ENCODE measurements at places on chromosomes 4 and X.

- DNase-seq: no peak
Observed at GRCh38 chrX:39981946-39982345, 115.8 kb downstream of the BCOR start.

GRCh38 chrX:135421932-135422809 lies at the start of gene SMIM10L2A:
Gene SMIM10L2A, plus strand, starts transcription at chrX:135421944. Its CDS starts 188 bp downstream, at chrX:135422132.
- no peak for DNase-seq

GRCh38 chr4:78308517-78308916 lies 243.1 kb upstream of the ANXA3 start:
- no peak for DNase-seq

DNA sequence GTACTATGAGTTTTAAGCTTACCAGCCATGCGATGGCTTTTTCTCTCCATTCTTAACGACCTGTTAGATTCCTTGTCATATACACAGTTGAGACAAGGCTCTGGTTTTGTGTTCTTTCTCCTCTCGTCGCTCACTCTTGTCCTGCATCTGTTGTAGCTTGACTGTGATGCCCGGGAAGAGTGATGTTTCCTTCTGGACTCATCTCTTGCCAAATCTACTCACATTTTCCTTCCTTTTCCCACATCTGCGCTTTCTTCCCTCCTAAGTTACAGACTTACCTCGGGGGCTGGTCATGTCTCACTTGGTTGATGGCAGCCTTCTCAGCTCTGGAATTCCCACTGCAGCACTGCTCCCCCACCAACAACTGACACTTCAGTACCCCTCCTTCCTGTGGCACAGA lies 4.8 kb upstream of the MAP7D3 start:
- DNase-seq: no peak

GRCh38 chrX:41761702-41762101 lies 37.7 kb downstream of the GPR82 start:
- DNase-seq: no peak

DNA sequence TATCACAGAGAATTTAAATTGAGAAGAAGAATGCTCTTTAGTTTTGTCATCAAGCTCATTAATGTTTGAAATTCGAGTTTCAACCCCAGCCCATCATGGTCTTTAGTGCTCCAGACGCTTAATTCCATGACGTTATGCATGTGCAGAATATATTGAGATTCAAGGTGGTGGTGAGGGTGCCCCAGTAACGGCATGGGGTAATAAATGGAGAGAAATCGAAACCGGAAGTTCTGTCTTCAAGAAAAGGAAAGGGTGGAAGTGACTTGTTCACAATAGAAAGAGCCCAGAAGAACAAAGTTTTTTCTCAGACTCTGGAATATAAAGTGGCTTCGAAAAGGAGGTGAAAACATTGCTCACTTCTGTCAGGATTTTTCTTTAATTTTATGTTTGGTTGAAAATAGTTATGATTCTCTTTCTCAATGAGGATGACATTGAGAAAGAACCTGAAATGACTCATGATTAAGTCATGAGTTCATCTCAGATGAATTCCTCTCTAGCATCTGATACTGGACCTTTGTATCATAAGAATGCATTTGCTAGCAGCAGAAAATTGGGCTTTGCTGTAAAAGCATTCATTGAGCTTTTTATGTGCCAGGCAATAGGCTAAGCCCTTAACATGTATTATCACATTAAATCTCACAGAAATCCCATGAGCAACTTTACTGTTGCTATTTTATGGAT lies 779 bp upstream of the DDX60L start:
- no peak for DNase-seq

GRCh38 chr4:113901994-113902787 lies 77.3 kb downstream of the ARSJ start:
- peak; percentile 33 for DNase-seq

DNA sequence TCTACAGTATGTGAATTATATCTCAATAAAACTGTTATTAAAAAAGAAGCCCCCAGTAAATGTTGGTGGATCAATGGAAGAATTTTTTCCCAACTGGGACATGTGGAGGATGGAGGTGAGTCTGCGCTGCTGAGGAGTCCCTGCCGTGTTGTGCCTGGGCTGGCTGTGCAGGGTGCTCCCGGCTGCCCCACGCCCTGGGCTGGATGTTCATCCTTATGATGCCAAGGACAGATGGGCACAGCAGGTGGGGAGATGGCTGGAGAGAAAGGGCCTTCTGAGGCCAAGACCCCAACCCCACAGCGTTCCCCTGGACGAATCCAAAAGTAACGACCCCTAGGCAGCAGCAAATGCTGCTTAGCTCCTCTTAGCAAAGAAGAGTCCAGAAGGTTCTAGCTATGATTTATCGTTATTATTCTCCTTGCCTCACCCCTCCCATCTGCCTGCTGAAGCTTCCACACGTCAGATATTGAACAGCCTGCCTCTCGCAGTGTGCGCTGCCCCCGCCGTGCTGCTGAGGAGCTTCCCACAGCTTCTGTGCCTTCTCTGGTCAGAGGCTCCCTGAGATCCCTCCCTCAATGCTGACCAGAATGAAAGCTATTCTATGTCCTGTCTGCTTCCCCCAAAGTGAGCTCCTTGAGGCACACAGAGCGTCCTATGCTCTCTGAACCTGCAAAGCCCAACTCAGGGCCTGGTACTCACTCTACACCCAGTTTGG lies 26.5 kb downstream of the HMX1 start:
- DNase-seq: no peak

DNA sequence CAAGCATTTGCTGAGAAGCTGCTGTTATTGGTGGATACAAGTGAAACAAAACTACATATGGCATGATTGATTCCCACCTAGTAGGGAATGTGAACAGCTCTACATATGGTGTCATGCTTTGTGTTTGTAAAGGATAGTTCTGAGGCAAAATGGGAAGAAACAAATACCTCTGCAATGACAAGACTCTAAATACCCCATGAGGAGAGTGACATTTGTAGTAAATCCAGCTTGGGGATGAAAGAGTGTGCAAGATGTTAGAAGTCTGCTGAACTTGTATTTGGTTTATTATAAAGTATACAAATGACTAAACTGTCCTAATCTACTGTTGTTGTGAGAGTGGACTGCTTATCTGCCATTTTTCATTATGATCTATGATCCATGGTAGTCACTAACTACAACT lies 120.8 kb upstream of the HS3ST1 start:
- no peak for DNase-seq

- no peak for DNase-seq
Observed at GRCh38 chrX:116345958-116346357, 90.4 kb upstream of the SLC6A14 start.

DNA sequence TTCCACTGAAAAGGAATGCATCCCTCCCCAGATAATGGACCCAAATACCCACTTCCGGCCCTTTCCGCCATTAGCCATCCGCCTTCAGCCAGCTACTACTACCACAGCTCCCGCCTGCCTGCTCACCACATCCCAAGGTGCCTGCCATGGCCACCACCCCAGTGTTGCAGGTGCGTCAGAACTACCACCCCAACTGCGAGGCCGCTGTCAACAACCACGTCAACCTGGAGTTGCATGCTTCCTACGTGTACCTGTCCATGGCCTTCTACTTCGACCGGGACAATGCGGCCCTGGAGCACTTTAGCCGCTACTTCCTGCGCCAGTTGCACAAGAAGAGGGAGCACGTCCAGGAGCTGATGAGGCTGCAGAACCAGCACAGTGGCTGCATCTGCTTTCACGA lies 92.2 kb downstream of the PRRG1 start:
- DNase-seq: no peak

DNA sequence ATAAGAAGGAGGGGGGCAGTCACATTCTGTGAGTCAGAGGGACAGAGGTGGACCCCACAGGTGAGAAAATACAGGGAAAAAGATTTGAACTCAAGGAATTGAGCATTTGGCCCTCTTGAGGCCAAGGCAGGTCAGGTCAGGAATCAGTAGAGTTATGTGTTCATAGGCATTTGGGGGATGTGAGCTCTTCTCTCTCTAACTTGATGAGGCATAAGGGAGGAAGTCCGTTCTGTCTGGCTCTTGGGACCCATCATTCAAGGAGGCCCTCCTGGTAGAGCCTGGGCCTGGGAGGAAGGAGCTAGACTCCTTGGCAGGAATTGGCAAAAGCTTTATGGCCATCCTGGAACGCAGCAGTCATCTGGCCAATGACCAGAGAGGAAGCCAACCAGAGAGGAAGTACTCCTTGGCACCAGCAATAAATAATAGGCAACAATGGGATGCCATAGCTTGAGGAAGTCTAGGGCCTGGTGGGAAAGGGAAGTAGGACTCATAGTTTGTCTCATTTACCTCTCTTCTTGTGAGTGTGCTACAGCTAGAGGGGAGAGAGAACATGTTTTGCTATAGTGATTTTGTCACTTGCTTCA lies 53.0 kb downstream of the MSN start:
- DNase-seq: no peak

- DNase-seq: no peak
Observed at GRCh38 chr4:74583089-74583700, 138.3 kb downstream of the AREG start.

- DNase-seq: no peak
Observed at GRCh38 chr4:160808174-160808573, 1355.6 kb downstream of the FSTL5 start.

DNA sequence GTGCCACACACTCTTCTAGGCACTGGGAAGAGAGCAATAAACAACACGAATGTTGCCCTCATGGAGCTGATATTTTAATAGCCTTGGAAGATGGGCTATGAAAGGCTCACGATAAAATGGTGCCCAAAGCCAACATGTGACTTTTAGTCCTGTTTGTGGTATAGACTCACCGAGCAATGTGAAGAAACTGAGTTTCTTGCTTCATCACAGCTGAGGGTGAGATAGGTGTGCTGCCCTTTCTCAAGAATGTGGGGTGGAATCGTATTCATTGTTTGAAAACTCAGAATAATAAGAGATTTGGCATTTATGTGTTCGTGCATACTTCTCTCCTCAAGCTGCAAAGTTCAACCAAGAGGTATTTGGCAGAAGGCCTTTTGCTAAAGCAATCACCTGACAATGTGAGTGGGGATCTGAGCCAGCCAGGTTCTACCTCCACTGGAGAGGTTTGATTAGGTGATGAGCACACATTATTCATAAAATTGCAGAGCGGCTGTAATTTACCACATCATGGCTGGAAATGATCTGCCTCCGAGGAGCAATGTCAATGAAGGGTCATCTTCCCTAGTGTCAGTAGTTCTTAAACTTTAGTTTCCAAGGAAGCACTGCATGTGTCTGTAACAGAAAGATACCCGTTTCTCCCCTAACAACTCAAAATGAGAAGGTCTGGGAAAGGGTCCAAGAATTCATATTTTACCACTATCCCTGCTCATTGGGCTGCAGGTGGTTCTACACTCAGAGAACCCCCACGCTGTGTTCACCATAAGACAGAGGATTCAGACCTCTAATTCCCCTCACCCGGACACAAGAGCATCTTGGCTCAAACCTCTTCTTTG lies 41.9 kb upstream of the CBR4 start:
- no peak for DNase-seq

DNA sequence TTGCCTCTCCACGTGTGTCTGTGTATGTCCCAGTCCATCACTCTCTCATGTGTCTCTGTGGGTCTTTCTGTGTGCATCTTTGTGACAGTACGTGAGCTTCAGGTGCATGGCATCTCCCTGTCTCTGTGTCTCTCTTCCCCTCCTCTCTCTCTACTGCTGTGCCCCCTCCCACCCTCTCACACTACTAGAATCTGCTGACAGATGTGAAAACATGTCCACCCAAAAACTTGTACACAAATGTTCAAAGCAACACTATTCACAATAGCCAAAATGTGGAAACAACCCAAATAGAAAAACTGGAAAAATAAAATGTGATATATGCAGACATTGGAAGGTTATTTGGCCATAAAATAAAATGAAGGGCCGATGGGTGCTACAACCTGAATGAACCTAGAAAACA lies 10.0 kb downstream of the EVC start:
- DNase-seq: no peak

GRCh38 chr4:19888587-19888986 lies 363.1 kb upstream of the SLIT2 start:
- no peak for DNase-seq

GRCh38 chrX:51487960-51488267 lies 8.5 kb downstream of the NUDT11 start:
- no peak for DNase-seq

- DNase-seq: no peak
Observed at GRCh38 chr4:85459736-85460135, 15.2 kb upstream of the ARHGAP24 start.

DNA sequence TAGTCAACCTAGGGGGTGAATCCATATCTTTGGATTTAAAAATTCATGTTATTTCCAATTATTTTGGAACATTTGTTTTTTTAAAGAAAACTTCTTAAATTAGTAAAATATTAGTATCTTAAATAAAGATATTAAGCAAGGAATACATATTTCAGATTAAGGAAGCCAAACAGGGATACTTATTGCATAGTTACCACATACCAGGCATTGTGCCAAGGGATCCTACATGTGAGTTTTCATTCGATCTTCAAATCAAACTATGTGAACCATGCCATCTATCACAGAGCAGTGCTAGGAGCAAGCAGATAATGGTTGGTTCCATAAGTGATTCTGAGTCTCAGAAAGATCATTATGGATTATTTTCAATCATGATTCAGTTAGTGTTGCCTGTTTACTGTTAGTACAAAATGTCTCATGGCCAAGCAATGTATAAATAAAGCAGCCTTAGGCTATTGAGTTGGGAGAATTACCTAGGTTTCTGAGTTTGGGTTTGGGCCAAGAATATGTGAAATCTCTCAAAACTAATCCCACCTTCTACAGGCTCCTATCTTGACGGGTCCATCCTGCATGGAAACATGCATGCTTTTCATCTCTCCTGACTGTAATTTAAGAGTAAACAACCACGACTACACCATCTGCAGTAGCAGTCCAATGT lies 176.7 kb downstream of the NPFFR2 start:
- DNase-seq: no peak

GRCh38 chrX:48694776-48695533 lies 1.6 kb upstream of the SUV39H1 start:
- no peak for DNase-seq

DNA sequence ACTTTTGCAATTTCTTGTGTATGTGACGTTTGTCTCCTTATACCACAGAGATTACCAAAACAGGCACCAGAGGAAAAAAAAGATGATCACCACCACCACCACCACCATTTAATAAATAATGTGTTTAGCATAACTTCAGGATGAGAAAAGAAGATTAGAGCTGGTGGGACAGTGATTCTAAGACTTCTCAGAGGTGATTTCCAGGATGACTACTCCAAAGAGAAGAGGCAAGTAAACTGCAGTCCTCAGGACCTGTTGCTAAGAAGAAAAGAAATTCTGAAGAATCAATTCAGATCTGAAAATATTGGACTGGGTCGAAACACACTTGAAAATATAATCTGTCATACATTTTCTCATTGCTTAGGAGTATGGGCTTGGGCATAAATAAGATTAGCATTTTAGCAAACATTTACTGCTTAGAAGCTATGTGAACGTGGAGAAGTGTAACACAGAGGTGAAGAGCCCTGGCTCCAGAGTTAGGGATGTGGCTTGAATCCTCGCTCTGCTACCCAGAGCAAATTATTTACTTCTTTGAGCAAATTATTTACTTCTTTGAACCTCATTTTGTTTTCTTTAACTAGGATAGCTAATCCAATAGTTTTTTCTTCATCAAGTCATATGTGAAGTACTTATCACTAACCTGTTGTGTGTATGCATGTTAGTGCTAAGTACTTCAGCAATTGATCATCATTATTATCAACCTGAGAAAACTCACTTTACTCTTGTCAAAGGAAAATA lies 10.5 kb upstream of the YTHDC1 start:
- DNase-seq: no peak
